HepG2 (cell line): ENCODE measurements at places on chromosomes 2 and 18.

GRCh38 chr2:233711312-233712008, 1.2 kb upstream of the UGT1A5 start:
- DNase-seq, result peak; percentile 64

GRCh38 chr18:4751523-4751922, 296.4 kb upstream of the DLGAP1 start:
- DNase-seq, result no peak

- DNase-seq, result peak; percentile 87
Measured at GRCh38 chr2:24084386-24085199, at the start of gene TP53I3. TP53I3 (minus strand) TSS chr2:24084834; CDS start chr2:24084326, 508 bp downstream.

- DNase-seq, result no peak
Measured at GRCh38 chr2:134139611-134140010, 114.3 kb upstream of the MGAT5 start.

DNA sequence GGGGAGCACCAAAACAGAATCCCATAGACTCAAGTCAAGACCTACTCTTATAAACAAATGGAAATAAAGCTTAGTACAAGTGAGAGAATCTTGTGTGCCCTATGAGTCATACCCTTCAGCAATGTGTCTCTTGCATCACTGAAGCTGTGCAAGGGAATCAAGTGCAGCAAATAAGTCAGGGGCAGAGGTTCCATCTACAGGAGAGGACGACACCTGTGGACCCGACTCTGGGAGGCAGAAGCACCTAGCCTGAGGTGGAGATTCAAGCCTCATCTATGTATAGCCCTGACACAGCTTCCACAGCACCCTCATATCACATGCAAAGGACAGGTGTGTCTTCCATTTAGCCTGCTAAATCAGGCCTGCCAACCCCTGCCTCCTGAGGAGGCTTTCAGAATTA, 298.2 kb downstream of the CNTNAP5 start:
- DNase-seq, result no peak

- DNase-seq, result peak; percentile 79
Measured at GRCh38 chr2:226800941-226801784, 1.5 kb upstream of the IRS1 start.

DNA sequence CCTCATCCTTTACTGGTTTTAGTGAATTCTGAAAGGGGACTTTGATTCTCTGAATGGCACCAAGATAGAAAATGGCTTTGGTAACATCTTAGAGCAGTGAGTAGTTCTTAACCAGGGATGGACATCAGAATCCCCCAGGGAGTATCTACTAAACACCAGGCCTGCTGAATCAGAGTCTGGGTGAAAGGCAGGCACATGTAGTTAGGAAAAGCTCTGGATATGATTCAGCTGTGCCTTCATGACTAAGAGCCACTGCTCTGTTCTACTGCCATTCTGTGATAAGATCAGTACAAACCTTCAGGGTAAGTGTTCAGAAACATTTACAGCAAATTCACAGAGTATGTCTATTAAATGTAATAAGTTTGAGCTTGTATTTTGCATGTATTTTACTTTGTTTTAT, 46.2 kb upstream of the B3GNT2 start:
- no peak for DNase-seq

- no peak for DNase-seq
Measured at GRCh38 chr2:113861740-113862139, 28.1 kb upstream of the ACTR3 start.

DNA sequence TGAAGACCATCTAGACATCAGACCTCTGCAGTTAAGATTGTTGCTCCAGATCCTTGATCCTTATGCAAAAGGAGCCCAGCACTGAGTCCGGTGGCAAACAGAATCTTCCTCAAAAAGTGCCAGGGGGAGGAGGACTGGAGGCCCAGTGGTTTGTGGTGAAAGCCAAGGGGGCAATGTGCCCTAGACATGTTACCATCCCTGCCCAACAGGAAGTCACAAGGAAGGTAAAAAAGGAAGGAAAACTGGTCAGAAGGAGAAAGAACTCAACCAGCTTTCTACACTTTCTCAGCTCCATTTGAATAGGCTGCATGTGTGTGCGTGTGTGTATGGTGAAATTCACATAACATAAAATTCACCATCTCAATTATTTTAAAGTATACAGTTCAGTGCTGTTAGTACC, 25.0 kb upstream of the KDM3A start:
- no peak for DNase-seq

DNA sequence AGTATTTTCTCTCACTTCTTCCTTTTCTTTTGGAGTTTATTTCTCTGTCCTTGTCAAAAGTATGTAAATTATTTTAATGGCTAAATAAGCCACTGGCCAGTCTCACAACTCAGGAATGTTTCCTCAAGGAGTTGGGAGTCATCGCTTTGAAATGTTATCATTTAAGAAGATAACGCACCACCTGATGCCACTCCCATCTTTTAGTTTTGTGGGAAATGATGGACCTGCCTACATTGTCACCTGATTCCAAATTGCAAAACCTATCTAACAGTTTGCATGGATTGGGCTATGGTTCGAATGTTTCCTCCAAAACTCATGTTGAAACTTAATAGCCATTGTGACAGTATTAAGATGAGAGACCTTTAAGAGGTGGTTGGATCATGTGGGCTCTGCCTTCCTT, 32.4 kb upstream of the PPM1B start:
- no peak for DNase-seq

- no peak for DNase-seq
Measured at GRCh38 chr2:174492963-174493431, 6.2 kb upstream of the GPR155 start.

GRCh38 chr2:232362174-232362900, 16.2 kb upstream of the ALPP start:
- DNase-seq, result no peak

- no peak for DNase-seq
Measured at GRCh38 chr2:60023256-60023985, 530.0 kb downstream of the BCL11A start.

- DNase-seq, result peak; percentile 45
Measured at GRCh38 chr2:161030260-161031063, 129.8 kb upstream of the TANK start.

DNA sequence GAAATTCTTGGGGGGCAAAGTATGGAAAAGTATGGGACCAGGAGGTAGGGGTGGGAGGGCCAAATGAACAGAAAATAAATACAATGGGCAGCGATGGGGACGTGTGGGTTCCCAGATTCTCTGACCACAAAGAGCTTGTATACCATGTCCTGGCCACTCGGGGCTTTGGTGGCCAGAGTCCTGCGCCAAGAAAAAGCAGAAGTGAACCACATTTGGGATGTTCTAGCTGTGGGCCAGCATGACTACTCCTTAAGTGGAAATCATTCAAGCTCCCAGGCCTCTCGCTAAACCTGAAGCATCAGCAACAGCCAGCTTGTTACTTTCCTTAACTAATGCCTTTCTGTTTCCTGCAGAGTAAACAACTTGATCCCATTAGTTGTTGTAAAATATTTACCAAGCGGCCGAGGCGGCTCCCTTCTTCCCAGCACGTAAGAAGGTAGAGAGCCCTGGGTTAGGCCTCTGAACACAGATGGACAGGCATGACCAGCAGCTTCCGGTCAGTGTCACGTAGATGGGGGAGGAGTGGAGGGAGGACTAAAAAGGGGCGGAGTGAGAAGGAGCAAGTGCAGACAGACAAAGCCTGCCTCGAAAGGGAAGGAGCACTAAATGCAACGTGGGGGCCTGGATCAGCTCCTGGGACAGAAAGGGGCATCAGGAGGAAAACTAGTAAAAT, 88.2 kb downstream of the GALNT14 start:
- DNase-seq, result no peak

DNA sequence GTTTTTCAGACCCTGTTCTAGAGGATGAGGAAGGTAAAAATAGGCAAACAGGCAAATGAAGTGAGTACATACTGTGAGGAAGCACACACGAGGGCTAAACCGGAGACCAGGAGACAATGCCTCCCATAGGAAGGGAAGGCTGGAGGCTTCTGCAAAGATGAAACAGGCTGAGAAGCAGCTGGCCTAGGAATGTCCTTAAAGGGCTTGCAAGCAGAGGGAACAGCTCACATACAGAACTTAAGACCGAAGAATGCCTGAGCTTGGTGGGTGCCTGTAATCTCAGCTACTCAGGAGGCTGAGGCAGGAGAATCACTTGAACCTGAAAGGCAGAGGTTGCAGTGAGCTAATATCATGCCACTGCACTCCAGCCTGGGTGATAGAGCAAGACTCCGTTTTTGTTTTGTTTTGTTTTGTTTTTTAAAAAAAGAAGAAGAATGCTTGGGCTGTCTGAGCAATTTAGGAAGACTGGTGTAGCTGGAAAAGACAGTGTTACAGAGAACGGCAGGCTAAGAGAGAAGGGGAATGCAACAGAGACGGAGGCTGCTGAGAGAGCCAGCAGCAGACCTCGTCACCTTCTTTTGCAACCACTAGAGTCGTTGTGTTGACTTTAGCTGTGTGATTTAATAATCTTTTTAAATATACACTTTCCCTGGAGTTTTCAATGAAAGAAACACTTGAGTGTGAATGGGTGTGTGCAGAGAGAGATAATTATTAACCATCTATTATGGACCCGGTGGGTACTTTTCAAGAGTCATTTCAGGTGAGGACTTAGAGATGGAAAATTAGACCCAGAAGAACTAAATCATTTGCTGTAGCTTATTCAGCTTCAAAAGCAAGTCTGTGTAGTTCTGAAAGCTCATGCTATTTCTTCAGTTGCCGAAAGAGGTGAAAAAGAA, 232.8 kb downstream of the GALR1 start:
- no peak for DNase-seq

- DNase-seq, result no peak
Measured at GRCh38 chr2:37551783-37552182, 119.7 kb downstream of the CDC42EP3 start.

DNA sequence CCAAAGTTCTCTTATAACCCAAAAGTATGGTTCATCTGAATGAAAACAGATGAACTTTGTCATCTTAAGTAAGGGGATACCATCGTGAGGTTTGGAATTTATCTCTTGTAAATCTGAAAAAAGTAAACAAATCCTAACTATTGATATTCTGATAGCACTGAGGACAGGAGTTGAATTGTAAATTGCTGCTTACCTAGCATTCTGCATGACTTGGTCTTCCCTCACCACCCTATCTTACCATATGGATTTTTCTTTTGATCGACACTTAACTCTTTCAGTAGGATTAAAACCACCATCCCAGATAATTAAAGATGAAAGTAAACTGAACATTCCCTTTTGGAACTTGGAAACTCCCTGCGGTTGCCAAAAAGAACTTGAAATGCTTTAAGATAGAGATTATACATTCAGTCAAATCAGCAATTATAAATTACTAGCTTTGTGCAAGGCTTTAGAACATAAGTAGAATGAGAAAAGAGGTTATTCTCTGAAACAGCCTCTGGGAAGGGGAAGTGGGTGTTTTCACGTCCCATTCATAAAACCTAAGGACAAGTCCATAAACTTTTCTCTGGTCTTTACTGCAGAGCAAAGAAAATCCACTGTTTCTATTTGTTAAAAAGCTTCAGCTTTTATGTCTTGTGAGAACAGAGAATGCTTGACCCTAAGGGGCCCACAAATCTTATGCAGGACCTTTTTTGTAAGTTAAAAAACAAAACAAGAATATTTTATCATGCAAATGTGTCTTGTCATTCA, 49.7 kb upstream of the ZNF397 start:
- DNase-seq, result no peak

- DNase-seq, result no peak
Measured at GRCh38 chr2:135954020-135954601, 31.3 kb downstream of the DARS1 start.

- DNase-seq, result no peak
Measured at GRCh38 chr2:232200195-232200594, 178.4 kb upstream of the ALPP start.

- peak; percentile 62 for DNase-seq
Measured at GRCh38 chr2:57906152-57906732, 140.4 kb upstream of the VRK2 start.

GRCh38 chr2:194557993-194558392, 1099.0 kb upstream of the SLC39A10 start:
- DNase-seq, result no peak

DNA sequence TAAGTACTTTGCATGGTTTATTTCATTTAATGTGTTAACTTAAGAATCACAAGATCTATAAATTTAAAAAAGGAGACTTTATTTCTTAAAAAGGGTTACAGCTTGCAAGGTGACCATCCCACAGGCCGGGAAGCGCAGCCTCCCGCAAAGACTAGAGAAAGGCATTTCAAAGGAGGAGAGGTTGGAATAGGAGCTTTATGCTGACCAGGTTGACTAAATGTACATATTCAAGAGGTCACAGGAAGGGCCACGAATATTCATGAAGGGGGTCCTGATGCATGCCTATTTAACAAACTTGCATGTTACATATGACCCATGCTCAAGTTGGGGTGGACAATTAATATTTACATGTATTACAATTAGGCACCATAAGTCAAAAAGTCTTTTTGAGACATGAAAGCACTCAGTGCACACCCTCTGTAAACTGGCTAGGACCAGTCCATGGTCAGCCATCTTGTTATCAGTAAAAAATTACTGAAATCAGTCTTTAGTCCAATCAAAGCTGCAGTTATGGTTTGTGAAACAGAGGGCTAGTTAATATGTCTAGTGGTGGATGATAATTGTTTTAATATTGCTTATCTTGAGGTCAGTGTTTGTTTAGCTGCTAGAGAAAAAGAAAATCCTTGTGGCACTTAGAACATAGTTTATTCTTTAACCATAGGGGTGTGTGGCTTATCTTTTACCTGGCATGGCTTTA, 169.3 kb downstream of the KCNE4 start:
- no peak for DNase-seq

DNA sequence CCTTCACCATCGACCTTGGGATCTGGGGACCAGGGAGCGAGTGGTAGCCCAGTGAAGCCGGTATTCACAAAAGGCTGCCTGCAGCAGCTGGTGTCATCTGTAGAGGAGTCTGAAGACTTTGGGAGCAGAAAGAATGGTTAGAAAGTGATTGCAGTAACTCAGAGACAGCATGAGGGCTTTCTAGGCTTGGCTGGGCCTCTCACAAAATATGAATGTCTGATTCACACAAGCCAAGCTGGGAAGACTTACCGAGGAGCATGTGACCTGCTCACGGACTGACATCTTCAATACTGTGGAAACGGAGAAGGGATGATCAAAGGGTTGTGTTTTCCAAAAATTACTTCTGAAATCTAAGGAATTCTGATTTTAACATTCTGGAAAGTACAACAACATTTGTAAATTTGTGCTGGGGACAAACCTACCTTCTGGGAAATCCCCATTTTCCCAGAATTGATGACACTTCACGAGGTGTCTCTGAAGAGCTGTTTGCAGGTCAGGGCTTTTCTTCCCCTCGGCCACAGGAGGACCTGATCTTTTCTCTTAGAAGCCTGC, 111.7 kb downstream of the ACOXL start:
- DNase-seq, result no peak

DNA sequence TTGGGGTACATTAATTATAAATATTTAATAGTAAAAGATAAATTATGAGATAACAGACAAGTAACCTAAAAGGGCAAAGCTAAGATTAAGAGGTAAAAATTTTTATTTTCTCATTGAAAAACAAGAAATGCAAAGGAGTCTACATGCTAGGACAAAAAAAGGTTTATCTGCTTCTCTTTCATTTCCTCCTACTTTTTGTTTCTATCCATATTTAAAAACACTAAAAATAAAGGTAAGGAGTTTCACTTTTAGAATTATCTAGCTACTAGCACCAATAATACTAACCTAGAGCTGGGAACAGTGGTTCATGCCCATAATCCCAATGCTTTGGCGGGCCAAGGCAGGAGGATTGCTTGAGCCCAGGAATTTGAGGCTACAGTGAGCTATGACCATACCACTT, 1551.7 kb upstream of the SLC39A10 start:
- DNase-seq, result no peak

GRCh38 chr2:10141736-10142639, 19.4 kb downstream of the RRM2 start:
- DNase-seq, result no peak
